ENCODE measurements at places on chromosomes 13 and 19.

DNA sequence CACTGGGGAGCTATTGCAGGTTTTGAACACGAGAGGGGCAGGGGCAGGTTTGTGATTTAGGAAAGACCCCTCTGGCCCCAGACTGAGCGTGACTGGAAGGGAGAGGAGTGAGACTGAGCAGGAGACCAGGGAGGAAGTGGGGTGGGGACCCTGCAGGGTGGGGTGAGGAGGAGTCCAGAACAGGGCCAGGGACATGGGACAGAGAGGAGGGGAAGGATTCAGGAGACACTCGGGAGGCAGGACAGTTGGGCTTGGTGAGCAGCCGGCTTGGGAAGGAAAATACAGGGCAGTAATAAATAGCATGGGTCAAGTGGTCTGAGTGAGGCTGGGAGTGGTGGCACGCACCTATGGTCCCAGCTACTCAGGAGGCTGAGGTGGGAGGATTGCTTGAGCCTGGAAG, 9.4 kb downstream of the FOSB start:
- DNase-seq = no peak

GRCh38 chr13:101931186-101931585, 470.7 kb downstream of the FGF14 start:
- no peak for DNase-seq

GRCh38 chr13:113796211-113796963, 37.4 kb downstream of the TMEM255B start:
- no peak for DNase-seq

- DNase-seq = no peak
These were observed 8.8 kb downstream of the CYP4F8 start for GRCh38 chr19:15623711-15624318.

DNA sequence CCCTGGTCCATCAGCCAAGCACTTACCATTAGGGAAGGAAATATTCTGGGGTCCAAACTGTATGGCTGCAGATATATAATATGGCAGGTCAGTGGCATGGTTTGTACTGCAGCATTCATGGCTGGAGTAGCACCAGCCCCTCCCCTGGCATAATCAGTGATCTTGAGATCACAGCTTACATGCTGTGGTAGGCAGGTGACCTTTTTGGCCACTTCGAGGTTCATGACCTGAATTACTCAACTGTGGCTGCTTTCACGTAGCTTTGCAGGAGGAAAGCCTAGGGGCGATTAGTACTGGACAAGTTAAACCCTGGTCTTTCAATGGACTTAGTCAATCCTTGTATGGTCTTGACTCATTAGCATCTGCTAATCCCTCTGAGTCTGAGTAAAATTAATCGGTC, 169.8 kb downstream of the SPRY2 start:
- no peak for DNase-seq
